ENCODE measurements at places on chromosomes 3 and 15.

GRCh38 chr3:142095841-142096240 is 53.5 kb downstream of the TFDP2 start:
- DNase-seq, result no peak

DNA sequence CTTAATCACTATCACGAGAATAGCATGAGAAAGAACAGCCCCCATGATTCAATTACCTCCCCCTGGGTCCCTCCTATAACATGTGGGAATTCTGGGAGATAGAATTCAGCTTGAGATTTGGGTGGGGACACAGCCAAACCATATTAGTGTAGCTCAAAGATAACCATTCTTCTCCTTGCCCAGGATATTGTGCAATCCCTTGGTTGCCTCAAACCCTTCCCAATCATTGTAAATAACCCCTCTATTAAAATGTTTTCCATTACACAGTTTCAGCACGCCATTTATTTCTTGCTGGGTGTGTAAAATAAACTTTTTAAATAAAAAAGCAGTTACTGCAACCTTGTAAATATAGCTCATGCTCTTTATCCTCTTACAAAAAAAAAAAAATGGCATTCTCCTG is 47.7 kb downstream of the ZNF385D start:
- DNase-seq, result no peak

GRCh38 chr15:69679623-69680228 is 227.1 kb downstream of the RPLP1 start:
- no peak for DNase-seq

- no peak for DNase-seq
Measured at GRCh38 chr3:129587566-129588210, 18.8 kb downstream of the PLXND1 start.

DNA sequence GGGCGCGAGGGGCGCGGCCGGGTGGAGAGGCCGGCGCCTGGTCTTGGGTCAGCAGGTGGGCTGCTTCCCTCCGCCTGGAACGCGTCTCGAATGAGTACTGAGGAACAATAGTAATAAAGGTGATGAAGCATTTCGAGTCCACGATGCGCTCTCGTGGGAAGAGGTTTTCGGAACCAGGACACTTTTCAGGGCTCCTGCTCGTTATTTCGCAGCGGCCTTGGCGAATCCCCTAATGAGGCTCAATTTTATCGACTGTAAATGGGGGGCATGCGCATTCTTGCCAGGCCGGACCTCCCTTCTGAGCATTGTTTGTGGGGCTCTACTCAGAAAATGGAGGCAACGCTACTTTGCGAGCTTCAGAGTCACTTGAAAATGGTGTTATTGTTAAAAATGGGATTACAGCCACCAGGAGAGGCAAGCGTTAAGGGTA is 1.2 kb downstream of the NR2C2 start:
- peak; percentile 47 for DNase-seq

- no peak for DNase-seq
Measured at GRCh38 chr3:132519914-132520313, 77.2 kb upstream of the ACKR4 start.

GRCh38 chr3:65406470-65406869 is 632.2 kb downstream of the MAGI1 start:
- no peak for DNase-seq

DNA sequence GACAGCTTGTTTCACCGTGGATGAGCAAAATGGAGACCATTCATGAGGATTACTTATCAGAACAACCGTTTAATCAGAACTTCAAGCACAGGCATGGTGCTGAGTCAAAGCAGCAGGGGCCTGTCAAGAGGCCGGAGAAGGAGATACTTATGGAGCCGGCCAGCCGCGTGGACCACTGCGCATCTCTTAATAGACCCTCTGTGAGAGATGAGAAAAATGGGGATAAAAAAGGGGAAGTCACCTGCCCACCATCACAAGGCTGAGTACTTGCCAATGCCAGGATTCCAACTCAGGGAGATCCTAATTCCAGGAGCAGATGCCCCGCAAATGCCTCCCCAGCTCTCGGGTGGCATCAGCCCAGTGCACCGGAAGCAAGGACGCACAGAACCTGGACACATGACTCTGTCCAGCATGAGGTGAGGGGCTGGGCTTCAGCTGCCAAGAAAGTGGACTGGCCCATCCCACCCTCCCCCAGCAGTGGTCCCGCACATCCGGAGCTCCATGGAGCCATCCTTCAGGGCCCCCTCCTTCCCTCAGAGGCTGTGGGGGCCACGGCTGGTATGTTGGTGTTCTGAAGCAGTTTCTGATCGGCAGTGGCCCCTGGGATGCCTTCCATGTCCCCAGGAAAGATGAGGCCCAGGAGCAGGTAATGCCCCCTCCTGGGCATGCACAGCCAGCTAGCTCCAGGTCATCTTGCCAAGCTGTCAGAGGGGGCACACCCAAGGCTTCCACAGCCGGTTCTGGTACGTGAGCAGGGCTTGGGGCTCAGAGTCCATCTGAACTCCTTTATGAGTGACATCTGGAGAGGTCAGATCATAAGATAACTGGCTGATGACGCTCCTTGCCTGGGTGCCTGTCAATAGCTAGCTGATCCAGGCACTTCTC is 143.8 kb downstream of the ATP10A start:
- DNase-seq, result no peak

GRCh38 chr3:2635511-2635910 is 474.7 kb downstream of the IL5RA start:
- no peak for DNase-seq

DNA sequence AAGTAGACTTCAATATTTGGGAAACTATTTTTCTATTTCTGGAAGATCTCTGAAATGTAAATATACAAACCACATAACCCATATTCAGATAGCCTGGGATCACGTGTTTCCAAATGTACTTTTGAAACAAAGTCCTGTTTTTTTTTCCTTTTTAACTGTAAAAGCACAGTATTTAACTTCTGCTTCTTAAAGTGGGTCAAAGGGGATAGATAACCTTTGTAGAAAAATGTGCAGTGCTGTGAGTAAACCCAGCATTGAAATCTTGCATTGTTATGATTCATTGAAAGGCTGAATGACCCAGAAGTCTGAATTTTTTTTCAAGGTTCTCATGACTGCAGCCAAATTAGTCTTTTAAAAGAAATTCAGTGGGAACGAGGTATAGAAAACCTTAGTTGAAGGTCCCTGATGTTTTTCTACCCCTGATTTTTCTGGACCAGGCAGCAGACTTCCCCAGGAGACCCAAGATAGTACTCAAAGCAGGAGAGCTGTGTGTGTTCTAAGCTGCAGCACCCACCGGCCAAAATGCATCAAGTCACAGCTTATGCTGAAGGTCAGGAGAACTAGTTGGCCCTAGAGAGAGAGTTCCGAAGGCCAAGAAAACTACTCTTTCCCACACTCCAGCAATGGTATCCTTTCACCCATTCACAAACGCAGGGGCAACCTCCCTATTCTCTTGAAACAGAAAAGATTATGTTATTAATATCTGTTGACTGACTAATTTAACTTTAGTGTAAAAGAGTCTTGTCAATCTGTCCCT is 43.6 kb upstream of the APH1B start:
- DNase-seq, result peak; percentile 45

- no peak for DNase-seq
Measured at GRCh38 chr3:115233021-115233420, 85.9 kb upstream of the ZBTB20 start.

DNA sequence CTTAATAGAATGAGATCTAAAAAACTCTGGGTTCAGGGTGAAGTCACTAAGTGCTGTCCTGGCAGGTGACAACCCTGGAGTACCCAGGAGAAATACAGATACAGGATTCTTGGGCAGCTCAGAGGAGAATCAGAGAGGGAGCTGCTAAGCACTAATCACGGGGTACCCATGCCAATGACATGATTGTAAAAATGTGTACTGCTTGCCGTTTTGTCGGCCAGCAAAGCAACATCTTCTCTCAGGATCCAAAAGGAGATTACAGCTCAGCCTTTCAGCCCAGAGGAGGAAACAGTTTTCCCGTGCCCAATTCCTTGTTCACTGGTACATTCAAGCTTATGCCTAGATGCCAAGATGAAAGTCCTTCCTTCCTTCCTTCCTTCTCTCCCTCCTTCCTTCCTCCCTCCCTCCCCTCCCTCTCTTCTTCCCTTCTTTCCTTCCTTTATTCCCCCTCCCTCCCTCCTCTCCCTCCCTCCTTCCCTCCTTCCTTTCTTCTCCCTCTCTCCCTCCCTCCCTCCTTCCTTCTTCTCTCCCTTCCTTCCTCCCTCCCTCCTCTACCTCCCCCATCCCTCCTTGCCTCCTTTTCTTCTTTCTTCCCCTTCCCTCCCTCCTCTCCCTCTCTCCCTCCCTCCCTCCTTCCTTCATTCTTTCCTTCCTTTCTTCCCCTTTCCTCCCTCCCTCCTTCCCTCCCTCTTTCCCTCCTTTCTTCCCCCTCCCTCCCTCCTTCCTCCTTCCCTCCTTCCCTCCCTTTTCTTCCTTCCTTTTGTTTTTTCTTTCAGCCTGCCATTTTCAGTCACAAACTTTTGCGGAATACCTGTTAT is 4.1 kb upstream of the MINAR1 start:
- DNase-seq, result no peak

DNA sequence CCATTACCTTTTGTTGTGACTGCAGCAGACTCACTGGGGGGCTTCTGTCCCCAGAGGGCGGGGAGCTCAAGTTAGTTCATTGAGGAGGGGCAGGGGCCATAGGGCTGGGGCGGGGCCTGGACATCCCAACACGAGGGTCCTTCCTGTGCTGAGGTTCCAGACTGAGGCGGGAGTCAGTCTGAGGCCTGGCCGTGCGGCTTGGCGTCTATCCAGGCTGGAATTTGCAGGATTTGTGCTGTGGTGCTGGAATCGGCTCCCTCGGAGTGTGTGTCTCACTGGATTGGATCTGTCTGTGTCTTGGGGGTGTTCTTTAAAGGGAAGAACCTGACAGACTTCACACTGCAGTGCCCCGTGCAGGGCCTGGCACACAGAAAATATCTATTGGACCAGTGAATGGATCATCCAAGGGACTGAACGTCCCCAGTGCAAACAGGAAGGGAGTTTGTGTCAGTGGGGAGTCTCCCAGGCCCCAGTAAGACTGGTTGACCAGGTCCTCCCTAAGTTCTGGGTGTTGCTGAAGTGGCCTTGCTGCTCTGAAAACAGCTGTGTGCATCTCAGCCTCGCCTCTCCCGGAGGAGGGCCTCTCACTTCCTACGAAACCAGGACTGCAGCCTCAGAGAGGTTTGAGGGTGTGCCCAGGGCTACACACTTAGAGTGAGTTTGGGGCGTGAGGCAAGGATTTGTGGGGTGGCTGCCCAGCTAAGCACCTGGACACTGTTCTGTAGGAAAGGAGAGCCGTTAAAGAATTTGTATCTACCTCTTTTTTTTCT is 26.1 kb downstream of the GOLGA6L2 start:
- no peak for DNase-seq

- no peak for DNase-seq
Measured at GRCh38 chr3:104788807-104789206, 577.9 kb upstream of the ALCAM start.

DNA sequence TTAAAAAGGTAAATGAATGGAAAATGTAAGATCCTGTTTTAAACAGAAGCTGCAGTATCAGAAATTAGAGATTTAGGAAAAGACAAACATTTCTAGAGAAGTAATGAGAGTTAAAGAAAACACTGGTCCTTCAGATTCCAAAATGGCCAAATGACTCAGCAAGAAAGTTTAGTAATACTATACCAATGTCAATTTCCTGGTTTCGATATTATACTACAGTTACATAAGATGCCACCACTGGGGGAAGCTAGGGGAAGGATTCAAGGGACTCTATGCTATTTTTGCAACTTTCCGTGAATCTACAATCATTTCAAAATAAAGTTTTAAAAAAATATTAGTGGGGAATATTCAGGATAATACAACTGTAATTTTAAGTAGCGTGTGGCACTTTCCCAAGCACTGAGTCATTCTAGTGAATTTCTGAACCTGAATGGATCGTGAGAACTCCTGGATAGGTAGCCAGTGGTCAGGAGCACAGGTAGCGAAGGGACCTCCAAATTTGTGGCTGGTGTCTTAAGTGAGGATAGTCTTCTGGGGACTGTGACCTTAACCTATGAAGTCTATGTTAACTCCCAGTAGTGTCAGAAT is 37.6 kb downstream of the TMCC1 start:
- DNase-seq, result peak; percentile 11

DNA sequence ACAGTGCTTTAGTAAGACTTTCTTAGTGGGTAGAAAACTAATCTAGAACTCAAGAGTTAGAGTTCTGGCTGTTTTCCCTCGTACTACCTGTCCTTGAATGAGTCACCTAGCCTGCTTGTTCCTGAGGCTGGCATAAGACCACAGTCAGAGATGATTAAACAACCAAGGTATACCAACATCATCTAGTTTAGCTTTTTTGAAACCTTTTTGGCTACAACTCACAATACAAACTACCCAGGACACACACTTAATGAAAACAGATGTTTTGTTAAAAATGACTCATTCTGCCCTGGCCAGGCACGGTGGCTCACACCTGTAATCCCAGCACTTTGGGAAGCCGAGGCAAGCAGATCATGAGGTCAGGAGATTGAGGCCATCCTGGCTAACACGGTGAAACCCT is 4.6 kb downstream of the MCCC1 start:
- DNase-seq, result no peak

DNA sequence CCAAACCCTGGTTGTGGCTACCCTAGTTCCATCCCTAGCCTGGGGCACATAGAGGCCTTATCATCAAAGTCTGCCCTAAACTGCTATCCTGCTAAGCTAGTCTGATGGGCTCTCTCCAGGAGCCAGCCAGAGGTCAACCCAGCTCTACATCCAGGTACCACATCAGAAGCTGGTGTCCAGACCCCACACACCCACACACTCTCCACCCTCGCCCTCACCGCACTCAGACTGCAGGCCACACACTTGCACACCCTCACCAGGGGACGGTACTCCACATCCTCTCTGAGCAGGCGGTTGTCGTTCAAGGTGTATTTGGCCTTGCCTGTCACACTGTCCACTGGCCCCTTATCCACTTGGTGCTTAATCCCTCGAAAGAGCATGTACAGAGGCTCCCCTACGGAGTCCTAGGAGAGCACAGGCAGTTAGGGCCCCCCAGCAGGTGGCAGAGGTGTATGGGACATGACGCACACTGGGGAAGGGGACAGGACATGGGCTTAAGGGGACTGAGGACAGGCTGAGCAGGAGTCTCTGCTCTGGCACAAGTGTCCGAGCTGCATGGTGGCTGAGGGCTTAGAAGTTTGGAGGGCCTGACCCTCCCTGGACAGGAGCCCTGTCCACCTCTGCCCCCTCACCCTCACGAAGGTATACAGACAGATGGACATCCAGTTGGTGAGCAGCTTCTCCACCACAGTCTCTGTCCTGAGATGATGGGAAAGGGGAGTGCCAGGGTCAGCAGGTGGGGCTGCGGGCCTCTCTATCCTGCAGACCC is 18.1 kb downstream of the PLXNB1 start:
- no peak for DNase-seq

GRCh38 chr3:173268781-173269180 is 127.7 kb upstream of the SPATA16 start:
- no peak for DNase-seq

All from lung microvascular endothelial cell (primary cell).